ENCODE measurements at places on chromosomes 16 and 17. TPM values are rescaled to one million over a fixed set of nuclear protein-coding genes. Genes with fewer than 3 reads are reported as not detected.
A peak's percentile ranks its signal among the peaks of the same experiment; 100 is the strongest.

DNA sequence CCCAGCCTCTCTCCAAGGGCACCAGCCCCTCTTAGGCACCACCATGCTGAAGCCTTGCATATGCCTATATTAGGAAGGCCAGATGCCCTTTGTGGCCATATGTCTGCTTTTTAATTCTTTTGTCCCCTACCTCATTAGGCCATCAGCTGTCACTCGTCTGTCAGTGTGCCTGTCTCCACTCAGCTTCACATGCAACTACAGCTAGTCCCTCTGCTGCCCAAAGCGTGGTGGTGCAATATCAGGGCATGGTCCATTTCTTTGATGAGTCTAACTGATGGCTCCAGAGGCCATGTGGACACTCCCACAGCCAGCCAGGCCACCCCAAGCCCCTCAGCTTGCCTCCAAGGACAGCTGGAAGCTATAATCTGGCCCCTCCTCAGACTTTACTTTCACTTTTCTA, 36.3 kb downstream of the MYO18A start:
- no peak for DNase-seq
- no peak overlapping the region for H3K27ac ChIP-seq
- no peaks in the 10 kb centered on the region for H3K36me3 ChIP-seq
- no peak overlapping the region for H3K4me3 ChIP-seq
- H3K27me3 ChIP-seq = no peaks in the 10 kb centered on the region
- H3K4me1 ChIP-seq = peaks cover 5% of the 10 kb centered on the region

GRCh38 chr17:5592382-5592781, 8.1 kb upstream of the NLRP1 start:
- no peaks in the 10 kb centered on the region for H3K4me1 ChIP-seq
- H3K27ac ChIP-seq = no peak overlapping the region
- DNase-seq = no peak
- H3K4me3 ChIP-seq = no peak overlapping the region

DNA sequence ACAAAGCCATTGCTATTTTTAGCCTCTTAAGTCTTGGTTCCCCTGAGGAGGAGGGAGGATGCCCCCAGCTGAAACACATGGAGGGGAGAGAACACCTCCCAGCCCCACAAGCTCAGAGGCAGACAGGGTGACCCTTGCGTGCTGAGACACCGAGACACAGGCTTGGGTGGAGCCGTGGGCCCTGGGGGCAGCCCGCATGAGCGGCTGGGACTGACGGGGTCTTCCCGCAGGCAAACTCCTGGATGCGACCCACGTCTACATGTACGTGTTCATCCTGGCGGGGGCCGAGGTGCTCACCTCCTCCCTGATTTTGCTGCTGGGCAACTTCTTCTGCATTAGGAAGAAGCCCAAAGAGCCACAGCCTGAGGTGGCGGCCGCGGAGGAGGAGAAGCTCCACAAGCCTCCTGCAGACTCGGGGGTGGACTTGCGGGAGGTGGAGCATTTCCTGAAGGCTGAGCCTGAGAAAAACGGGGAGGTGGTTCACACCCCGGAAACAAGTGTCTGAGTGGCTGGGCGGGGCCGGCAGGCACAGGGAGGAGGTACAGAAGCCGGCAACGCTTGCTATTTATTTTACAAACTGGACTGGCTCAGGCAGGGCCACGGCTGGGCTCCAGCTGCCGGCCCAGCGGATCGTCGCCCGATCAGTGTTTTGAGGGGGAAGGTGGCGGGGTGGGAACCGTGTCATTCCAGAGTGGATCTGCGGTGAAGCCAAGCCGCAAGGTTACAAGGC, 9.8 kb downstream of the SLC16A3 start:
- peaks cover 93% of the 10 kb centered on the region for H3K4me1 ChIP-seq
- H3K27me3 ChIP-seq = no peaks in the 10 kb centered on the region
- H3K4me3 ChIP-seq = peak overlapping the region; percentile 13
- no peaks in the 10 kb centered on the region for H3K36me3 ChIP-seq
- peak overlapping the region; percentile 67 for H3K27ac ChIP-seq
- DNase-seq = peak; percentile 79

The XAF1 gene
- 35.1 TPM for total RNA-seq

The ZNF598 gene
- total RNA-seq = 84.0 TPM

DNA sequence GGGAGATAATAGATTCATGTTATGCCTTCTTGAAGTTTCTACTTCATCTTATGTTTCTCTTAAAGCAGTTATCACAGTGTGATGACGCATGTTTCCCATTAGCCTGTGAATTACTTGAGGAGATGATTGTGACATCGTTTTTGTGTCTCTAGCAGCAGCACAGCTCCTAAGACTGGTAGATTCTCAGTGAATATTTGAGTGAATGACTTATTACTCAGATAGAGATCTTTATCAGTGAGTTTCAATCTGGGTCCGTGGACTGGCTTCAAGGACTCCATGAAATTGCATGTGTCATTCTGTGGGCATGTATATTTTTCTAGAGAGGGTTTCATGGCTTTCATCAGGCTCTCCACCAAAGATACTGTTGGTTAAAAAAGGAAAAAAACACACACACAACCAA, 29.9 kb downstream of the YPEL2 start:
- peak overlapping the region; percentile 72 for H3K27ac ChIP-seq
- DNase-seq = no peak
- no peak overlapping the region for H3K4me3 ChIP-seq
- peaks cover 45% of the 10 kb centered on the region for H3K4me1 ChIP-seq
- no peaks in the 10 kb centered on the region for H3K36me3 ChIP-seq
- H3K27me3 ChIP-seq = no peaks in the 10 kb centered on the region

- DNase-seq = no peak
- H3K36me3 ChIP-seq = no peaks in the 10 kb centered on the region
- no peak overlapping the region for H3K27ac ChIP-seq
- H3K4me3 ChIP-seq = no peak overlapping the region
Measured at GRCh38 chr16:46848768-46849764, 18.1 kb upstream of the C16orf87 start.

GRCh38 chr17:1039511-1040215, 42.7 kb downstream of the TIMM22 start:
- no peak overlapping the region for H3K4me3 ChIP-seq
- no peaks in the 10 kb centered on the region for H3K4me1 ChIP-seq
- H3K27ac ChIP-seq = peak overlapping the region; percentile 63
- no peak for DNase-seq

DNA sequence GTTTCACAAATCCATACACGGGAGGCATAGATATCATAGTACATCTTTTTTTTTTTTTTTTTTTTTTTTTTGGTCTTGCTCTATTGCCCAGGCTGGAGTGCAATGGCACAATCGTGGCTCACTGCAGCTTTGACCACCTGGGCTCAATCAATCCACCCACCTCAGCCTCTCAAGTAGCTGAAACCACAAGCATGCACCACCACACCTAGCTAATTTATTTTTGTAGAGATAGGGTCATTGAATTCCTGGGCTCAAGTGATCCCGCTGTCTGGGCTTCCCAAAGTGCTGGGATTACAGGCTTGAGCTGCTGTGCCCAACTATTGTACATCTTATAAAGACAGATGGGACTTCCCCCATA, 3.5 kb upstream of the RAPGEFL1 start:
- no peak for DNase-seq
- no peak overlapping the region for H3K27ac ChIP-seq
- H3K4me1 ChIP-seq = peaks cover 18% of the 10 kb centered on the region
- H3K36me3 ChIP-seq = peaks cover 44% of the 10 kb centered on the region

DNA sequence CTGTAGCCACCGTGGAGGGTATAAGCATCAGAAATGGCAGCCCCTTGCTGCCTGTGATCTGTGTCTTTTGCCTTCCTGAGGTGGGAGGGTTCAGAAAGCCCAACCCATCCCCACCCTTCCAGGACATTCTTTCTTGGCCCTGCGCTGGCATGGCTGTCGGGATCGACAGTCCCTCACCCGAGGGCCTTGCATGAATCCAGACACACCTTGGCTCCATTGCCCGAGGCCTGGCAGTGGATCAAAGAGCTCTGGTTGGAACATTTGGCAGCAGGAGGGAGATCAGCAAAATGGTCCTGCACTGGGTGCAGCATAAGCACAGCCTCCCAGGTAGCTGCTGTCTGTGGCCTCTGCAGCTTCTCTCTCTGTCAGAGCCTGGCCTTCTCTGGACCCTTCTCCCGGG, 246.6 kb upstream of the MAF start:
- no peaks in the 10 kb centered on the region for H3K4me1 ChIP-seq
- no peaks in the 10 kb centered on the region for H3K27me3 ChIP-seq
- no peaks in the 10 kb centered on the region for H3K36me3 ChIP-seq
- no peak for DNase-seq
- H3K27ac ChIP-seq = no peak overlapping the region
- H3K4me3 ChIP-seq = no peak overlapping the region

The CTU2 gene
- 3.9 TPM for total RNA-seq

- DNase-seq = no peak
- H3K4me3 ChIP-seq = no peak overlapping the region
- H3K36me3 ChIP-seq = no peaks in the 10 kb centered on the region
- H3K27me3 ChIP-seq = no peaks in the 10 kb centered on the region
- H3K4me1 ChIP-seq = peaks cover 18% of the 10 kb centered on the region
Measured at GRCh38 chr17:45302649-45303173, 14.1 kb downstream of the MAP3K14 start.

DNA sequence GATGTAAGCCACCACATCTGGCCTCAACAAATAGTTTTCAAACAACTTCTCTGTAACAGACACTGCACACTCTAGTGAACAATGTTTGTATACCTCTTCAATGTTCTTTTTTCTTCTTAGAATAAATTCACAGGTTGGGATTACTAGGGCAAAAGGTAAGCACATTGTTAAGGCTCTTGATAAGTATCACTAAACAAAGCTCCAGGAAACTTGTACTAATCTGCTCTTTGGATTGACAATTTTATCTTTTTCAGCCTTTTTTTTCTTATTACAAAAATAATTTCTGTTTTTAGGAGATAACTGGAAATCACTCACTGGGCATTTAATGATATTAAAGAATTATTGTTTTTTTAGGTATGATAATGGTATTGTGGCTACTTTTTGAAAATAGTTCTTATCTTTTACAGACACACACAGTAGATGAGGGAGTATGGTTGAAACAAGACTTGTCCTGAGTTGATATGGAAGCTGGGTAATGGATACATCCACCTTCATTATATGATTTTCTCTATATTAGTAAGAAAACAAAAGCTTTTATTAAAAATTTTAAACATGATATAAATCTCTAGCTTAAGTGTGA, 7.7 kb upstream of the MPRIP start:
- no peaks in the 10 kb centered on the region for H3K27me3 ChIP-seq
- no peak overlapping the region for H3K4me3 ChIP-seq
- no peak for DNase-seq
- H3K4me1 ChIP-seq = no peaks in the 10 kb centered on the region
- H3K36me3 ChIP-seq = no peaks in the 10 kb centered on the region

DNA sequence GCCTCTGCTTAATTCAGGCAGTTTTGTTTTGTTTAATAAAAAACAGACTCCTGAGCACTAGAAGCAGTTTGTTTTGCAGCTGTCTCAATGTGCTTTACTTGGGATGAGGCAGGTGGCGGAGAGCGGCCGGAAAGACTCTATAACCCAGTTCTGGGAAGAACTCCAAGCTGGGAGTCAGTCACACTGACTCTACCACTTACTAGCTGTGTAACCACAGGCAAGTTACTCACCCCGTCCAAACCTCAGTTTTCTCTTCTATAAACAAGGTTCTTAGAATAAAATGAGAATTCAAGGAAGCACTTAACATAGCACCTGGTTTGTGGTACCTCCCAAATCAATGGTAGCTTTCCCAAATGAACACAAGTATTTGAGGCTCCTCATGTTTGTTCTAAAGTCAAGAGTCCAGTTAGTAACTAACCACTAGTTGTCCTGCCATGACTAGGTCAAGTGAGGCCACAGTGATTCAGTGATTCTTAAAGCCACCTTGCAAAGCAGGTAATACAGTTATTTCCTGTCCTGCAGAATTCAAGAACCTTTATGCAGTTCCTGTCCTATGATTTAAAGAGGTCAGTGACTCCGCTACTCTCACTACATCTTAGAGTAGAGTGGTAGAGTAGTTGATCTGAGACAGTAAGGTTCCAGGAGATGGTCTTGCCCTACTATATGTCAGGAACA, 2.7 kb downstream of the TXNDC17 start:
- H3K4me3 ChIP-seq = no peak overlapping the region
- no peak for DNase-seq
- peaks cover 15% of the 10 kb centered on the region for H3K4me1 ChIP-seq
- H3K27ac ChIP-seq = no peak overlapping the region
- no peaks in the 10 kb centered on the region for H3K36me3 ChIP-seq

The DNAAF1 gene
- total RNA-seq = not detected

The ABCA6 gene
- total RNA-seq = 23.8 TPM

The SLC38A8 gene
- total RNA-seq = not detected

The PDK2 gene
- total RNA-seq = 163 TPM

The CLEC3A gene
- total RNA-seq = not detected

GRCh38 chr17:35048685-35049379, 14.7 kb downstream of the RFFL start:
- DNase-seq = no peak
- peaks cover 9% of the 10 kb centered on the region for H3K4me1 ChIP-seq
- H3K36me3 ChIP-seq = no peaks in the 10 kb centered on the region
- H3K4me3 ChIP-seq = no peak overlapping the region
- H3K27ac ChIP-seq = peak overlapping the region; percentile 57
- H3K27me3 ChIP-seq = no peaks in the 10 kb centered on the region

The TLE7 gene
- total RNA-seq = not detected

GRCh38 chr16:86587487-86587886, 9.1 kb downstream of the FOXL1 start:
- H3K4me3 ChIP-seq = no peak overlapping the region
- H3K27ac ChIP-seq = no peak overlapping the region
- no peak for DNase-seq

The SKAP1 gene
- 4.7 TPM for total RNA-seq

The TBC1D3H gene
- total RNA-seq = not detected

DNA sequence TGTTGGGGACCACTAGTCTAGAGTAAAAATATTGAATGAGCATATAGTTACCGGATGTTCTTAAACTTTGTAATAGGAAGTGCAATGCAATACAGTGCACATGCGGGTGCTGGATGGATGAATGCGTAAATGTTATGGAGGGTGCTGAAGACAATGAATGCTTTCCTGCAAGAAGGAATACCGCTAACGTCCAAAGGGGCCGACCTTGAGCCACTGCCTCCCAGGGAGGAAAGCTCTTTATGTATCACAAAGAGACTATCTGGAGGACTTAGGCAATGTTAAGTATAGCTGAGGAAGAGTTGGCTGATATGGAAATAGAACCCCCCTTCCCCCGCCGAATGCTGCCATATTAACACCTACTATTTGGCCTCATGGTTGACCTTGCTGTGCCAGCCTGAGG, 27.5 kb upstream of the SHCBP1 start:
- H3K27ac ChIP-seq = no peak overlapping the region
- H3K4me3 ChIP-seq = no peak overlapping the region
- no peaks in the 10 kb centered on the region for H3K36me3 ChIP-seq
- no peaks in the 10 kb centered on the region for H3K4me1 ChIP-seq
- no peak for DNase-seq

All from Peyer's patch (tissue), 4 donors.